ENCODE measurements at places on chromosomes 4 and X.

DNA sequence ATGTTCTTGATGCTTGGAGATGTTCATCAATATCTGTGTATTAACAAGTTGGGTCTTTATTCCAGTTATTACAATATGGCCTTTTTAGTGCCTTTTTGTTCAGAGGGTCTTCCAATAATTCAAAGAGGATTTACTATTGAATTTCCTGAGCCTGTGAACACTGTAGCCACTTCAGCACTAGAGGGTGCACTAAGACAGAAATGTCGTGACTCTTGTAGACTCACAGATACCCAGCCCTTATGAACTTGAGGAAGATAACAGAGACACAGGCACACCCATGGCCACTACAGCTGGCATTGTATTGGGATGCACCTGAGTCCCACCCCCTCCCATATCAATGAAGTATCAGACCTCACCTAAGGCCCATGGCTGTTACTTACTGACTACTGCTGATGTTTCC lies 54.4 kb upstream of the ACTRT1 start:
- no peak for DNase-seq

DNA sequence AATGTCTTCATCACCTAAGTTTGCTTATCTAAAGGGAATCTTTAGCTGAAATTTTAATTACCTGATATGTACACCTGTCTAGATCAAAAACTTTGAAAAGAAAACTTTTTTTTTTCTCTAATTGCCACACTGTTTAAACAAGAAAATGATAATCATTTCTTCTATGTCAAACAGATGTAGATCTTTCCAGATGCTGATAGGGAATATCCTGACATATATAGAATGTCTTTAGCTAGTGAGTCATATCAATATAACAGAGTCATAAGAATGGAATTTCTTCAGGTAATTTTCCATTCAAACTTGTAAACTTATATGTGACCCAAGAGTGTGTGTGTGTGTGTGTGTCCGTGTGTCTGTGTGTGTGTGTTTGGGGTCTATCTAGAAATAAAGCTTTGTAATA lies 271.9 kb downstream of the GPM6A start:
- DNase-seq = no peak

DNA sequence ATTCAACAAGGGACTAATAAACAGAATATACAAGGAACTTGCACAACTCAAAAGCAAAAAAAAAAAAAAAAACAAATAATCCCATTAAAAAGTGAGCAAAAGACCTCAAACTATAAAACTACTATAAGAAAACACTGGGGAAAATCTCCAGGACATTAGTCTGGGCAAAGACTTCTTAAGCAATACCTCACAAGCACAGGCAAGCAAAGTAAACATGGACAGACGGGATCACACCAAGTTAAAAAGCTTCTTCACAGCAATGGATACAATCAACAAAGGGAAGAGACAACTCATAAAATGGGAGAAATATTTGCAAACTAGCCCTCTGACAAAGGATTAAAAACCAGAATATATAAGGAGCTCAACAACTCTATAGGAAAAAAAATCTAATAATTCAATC lies 17.1 kb upstream of the BMP15 start:
- DNase-seq = no peak

DNA sequence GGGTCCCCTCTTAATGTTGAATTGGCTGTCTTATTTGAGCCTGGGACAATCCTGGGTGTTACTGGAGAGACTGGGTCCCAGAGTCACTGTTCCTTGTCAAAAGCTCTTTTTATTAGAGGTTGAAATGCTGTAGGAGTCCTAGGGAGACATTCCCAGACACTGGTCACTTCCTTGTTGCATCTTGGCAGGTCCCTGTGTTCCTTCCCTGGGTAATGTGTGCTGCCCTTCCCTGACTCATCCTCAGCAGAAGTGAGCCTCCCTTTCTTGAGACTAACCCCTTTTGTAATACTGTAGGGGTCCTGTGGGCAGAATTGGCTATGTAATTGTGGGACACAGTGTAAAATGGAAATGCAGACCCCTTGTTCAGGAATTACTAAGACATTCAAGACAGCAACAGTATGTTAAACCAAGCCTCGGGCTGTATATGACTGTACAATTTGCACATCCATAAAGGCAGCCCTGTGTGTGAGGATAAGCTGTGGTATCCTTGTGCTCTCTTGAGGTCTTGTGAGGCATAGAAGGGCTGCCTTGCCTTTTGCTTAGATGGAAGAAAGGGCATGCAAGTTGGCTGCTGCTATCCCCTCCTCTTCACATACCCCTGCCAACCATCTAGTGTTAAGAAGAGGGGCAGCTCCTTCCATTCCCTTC lies 53.5 kb downstream of the DCLK2 start:
- DNase-seq = no peak

- DNase-seq = no peak
Measured at GRCh38 chr4:139988863-139989765, 164.9 kb downstream of the MAML3 start.

GRCh38 chr4:83261307-83261706 lies 23.3 kb downstream of the COQ2 start:
- no peak for DNase-seq

DNA sequence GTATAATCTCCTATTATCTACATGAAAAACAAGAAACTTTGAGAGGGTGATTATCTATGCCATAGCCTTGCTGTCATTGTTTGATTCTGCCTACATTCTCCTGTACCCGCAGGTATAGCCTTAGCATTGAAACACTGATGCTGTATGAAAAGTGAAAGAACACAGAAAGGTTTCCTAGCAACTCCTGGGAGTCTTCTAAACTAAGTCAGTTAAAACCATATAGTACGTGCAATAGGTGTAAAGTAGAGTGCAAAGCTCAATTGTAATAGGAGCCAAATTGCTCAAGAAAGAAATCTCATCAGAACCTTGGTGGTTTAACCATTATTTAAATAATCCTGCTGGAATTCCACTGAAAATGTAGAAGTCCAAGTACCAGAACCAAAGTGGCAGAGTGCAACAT lies 489.7 kb downstream of the PCDH10 start:
- DNase-seq = no peak

- no peak for DNase-seq
Measured at GRCh38 chrX:10506781-10507180, 113.6 kb downstream of the MID1 start.

DNA sequence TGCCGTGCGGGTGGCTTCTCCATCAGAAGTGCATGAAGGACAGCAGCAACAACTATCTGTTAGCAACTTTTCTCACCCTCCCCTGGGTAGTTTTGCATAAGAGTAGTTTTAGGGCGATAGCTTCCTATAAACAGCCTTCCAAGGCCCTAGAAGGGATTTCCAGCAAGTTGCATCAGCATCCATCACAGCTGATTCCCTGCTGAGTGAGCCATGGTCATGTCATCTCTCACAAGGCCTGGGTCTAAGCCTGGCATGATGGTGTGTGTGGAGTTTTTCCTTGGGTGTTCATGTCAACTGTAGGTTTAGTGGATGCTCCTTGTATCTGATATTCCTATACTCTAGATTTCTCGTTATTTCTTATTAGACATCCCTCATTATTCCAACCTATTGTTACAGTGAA lies 2324.7 kb upstream of the AGA start:
- no peak for DNase-seq

- no peak for DNase-seq
Measured at GRCh38 chr4:148431401-148431800, 10.8 kb downstream of the NR3C2 start.

DNA sequence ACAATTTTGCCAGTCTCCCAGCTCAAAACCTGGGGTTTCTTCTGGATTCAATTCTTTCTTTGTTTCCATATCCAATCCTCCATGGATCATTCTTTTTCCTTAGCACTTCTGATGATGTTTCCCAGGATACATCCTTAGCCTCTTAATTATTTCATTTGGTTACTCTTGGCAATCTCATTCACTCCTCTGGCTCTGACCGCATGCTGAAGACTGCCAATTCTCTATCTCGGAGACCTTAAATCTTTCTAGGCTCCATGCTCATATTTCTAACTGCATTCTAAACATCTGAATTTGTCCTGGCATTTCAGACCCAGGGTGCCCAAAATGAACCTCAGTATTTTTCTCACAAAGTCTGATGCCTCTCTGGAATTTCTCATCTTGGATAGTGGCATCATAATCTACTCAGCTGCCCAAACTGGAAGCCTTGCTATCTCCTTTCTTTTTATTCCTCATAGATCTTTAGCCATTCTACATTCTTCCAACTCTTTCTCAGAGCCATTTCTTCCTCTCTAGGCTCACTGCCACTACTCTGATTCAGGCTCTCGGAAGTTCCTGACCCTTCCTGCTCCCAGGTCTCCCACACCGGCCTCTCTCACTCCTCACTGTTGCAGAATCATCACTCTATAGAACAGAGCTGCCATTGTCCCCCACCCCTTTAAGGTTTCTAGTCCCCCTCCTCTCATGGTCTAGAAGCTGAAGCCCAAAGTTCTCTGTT lies 290.2 kb downstream of the CAMK2D start:
- no peak for DNase-seq

GRCh38 chr4:169723207-169723965 lies 34.4 kb downstream of the HPF1 start:
- DNase-seq = no peak

- no peak for DNase-seq
Measured at GRCh38 chrX:143363419-143363818, 153.9 kb downstream of the SPANXN3 start.

- no peak for DNase-seq
Measured at GRCh38 chr4:146095860-146096259, 79.7 kb upstream of the LSM6 start.

- no peak for DNase-seq
Measured at GRCh38 chr4:174012135-174012885, 271.2 kb downstream of the FBXO8 start.

DNA sequence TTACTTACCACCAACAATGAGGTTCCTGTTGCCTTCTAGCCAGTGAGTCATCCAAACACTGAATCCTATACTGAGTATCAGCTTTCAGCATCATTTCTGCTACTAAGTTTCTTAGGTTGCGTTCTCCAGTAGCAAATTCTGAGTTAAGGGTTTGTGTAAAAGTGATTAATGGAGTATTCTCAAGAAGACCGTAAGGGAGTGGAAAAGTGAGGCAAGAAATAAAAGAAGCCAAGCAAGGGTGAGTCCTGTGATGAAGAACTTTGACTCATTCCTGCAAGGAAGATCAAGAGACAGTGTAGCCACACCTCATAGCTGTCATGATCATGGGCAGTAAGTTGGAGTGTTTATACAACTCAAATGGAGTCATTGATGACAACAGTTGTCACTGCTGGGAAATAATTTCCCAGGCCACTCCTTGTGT lies 446.2 kb downstream of the RAPGEF2 start:
- DNase-seq = no peak

- DNase-seq = no peak
Measured at GRCh38 chrX:140432346-140433175, 72.3 kb downstream of the SOX3 start.

DNA sequence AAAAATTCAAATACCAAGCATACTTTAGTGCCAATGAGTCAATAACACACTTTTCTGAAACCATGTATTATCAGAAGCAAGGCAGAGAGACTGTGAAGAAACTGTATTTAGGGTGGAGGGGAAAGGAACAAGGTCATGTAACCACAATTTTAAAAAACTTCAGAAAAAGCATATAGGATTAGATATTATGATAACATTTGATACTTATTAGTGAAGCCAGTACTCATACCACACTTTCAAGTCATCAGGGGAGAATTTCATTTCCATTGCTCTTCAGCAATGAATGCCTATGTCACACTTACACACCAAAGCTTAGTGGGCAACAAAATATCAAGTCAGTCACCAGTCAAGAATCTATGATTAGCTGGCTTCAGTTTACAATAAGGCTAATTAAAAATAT lies 602.2 kb downstream of the IL15 start:
- no peak for DNase-seq

GRCh38 chrX:148567229-148567628 lies 66.8 kb downstream of the AFF2 start:
- DNase-seq = no peak

- no peak for DNase-seq
Measured at GRCh38 chr4:48290146-48290772, 20.6 kb upstream of the TEC start.

- no peak for DNase-seq
Measured at GRCh38 chr4:83267121-83267829, 17.3 kb downstream of the COQ2 start.

DNA sequence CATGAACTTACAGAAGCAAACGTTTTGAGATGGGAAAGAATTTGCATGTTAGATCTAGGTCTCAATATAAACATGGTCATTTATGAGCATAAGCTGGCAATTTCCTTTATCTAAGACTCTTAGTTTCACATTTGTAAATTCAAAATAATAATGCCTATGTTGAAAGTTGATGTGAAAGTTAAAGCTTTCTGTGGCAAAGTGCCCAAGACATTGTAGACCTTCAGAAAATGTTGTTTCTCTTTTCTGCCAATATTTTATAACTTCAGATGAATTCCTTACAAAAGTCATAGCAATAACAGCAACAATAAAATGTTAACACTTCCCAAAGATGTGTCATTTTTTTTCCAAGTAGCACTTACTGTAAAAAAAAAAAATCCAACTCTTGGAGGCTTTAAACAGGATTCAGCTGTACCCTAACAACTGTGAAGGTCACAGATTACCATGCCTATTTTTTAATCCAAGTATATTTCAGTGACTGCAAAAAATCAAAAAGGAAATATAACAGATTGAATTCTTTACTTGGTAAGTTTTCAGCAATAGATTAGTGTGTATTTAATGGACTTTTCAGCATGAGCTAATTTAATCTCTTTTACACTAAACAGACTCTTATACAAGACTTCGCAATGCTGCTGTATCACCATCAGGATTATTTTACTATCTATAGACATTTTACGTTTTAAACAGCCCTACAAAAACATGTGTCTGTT lies 206.5 kb upstream of the PDE5A start:
- no peak for DNase-seq

DNA sequence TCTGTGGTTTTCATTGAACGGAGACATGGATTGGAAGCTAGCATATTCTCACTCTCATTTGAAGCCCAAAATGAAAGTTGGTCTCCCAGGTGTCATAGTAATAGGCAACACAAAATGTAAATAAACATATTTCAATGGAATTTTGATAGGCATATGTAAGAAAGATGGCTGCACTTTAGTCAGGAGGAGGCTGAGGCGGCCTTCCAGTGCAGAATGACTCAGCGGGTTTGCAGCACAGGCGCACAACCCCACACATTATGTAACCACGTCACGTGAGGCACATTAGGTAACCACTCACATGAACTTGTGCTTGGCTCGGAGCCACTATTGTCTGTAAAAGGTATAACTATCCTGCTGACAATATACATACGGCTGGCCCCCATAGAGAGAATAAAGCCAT lies 381.7 kb downstream of the GPAT3 start:
- DNase-seq = no peak

DNA sequence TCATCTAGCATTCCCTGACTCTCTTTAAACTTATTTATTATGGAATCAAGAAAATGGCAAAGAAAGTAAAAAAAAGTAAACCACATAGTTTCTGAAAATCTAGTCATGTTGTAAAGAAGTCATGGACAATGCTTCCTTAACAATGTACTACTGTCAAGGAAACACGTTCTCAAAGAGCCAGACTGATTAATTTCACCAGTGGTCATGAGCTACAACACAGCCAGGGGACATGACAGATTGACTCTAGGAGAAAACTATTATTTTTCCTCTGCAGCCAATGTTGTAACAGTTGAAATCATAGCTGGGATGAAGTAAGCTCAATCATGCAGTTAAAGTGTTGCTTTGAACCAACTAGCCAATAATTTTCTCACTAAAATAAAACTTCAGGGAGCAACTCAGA lies 109.2 kb downstream of the MAPK10 start:
- DNase-seq = no peak

- DNase-seq = no peak
Measured at GRCh38 chr4:57023104-57023503, 44.4 kb downstream of the POLR2B start.

Measured in activated effector memory CD4-positive, alpha-beta T cell treated with Interleukin-2 at 50 U/mL for 16 hours (primary cell).